ENCODE measurements at places on chromosomes 7 and 10.
A peak's percentile ranks its signal among the peaks of the same experiment; 100 is the strongest.

DNA sequence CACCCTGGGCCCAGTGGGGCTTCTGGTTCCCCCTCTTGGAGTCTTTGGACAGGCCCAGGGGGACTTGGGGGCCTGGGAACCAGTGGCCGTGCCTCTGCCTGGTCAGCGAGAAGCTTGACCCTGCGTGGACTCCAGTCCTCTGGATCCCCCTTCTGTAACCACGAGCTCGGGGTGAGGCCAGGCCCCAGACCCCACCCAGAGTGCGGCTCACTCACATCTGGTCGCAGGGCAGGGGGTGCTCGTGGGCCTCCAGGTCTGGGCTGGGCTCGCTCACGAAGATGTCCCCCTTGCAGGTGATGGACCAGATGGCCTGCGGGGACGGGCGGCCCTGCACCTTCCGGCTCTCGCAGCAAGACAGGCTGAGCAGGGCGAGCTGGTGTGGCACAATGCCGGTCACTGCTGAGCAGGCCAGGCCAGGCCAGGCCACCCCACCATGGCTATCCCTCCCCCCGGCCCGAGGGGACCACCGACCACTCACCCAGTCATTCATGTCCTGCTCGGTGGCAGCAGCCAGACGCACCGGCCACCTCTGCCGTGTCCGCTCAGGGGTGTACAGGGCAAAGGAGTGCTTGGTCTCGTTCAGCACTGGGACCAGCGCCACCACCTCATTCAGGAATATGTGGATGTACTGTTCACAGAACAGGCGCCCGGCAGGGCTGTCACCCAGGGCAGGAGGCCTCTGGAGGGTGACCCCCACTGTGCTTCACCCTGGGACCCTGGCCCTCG is 19.7 kb downstream of the BHLHA15 start:
- no peak for DNase-seq

DNA sequence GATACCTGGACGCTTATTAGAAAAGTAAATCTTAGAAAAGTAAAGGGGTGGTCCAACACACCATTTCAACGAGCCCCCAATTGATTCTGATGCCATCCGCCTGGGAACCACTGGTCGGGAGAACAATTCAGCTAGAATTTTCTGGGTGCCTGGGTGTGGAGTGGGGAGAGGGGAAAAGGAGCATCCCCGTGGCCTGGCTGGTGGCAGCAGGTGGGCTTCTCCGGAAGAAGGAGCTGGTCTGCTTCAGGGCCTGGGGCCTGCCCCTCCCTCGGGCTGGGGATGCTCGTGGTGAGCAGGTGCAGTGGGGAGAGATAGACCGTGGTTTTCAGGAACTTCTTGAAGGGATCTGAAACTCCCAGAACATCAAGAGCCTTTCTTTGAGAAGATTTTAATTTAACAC is 39.9 kb upstream of the DUSP5 start:
- DNase-seq: no peak

DNA sequence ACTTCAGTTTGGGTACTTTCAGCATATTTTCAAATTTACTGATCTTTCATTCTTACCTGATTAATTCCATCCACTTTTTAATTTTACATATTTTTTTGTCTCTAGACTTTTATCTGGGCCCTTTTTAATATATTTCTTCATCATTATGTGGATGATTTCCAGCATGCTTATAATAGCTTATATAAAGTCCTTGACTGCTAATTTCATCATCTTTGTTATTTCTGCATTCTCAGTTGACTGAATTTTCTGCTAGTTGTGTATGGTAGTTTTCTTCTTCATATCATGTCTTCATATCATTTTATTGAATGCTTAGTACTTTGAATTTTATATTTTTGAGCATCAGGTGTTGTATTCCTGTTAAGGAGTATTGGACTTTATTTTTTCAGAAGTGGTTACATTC is 39.6 kb downstream of the STAM start:
- no peak for DNase-seq

- peak; percentile 38 for DNase-seq
Measured at GRCh38 chr7:78301407-78301806, 502.8 kb downstream of the PHTF2 start.

- no peak for DNase-seq
Measured at GRCh38 chr10:33234831-33235237, 99.6 kb downstream of the NRP1 start.

DNA sequence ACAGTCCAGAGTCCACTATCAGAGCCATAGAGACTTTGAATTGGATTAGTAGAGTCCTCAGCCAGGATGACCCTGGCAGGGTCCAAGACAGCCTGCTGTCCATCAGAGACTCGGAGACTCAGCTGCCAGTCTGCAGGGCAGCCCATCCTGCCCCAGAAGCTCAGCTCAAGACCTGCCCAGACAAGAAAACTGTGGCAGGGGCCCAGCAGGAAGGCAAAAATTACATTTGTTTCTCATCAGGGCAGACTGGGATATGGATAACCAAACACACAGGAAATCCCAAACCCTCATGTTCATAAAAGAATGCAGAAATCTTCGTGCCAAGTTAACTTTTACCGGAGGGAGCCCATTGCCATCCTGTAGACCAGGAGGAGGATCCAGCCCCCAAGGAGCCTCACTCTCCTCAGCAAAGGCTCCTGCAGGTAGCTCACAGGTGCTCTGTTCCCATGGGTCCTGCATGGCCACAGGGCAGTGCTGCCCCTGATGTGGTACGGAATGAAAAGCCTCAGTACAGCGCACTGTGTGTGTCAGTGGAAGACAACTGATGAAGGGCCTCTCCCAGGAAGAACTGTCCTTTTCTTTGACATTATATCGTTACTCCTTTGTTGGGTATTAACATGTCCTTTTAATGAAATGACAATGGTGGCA is 222.2 kb downstream of the KCNMA1 start:
- no peak for DNase-seq
